ENCODE measurements at places on chromosomes 7 and 10.

- H3K27ac ChIP-seq, result no peak overlapping the region
- DNase-seq, result no peak
- H3K4me3 ChIP-seq, result peak overlapping the region; percentile 3
- no peaks in the 10 kb centered on the region for H3K36me3 ChIP-seq
Measured at GRCh38 chr7:22762866-22763265, 35.9 kb downstream of the IL6 start.

- H3K27me3 ChIP-seq, result no peaks in the 10 kb centered on the region
- no peaks in the 10 kb centered on the region for H3K36me3 ChIP-seq
- no peak overlapping the region for H3K4me3 ChIP-seq
- no peak for DNase-seq
- H3K27ac ChIP-seq, result no peak overlapping the region
Measured at GRCh38 chr10:68106656-68107055, 2.6 kb upstream of the MYPN start.

DNA sequence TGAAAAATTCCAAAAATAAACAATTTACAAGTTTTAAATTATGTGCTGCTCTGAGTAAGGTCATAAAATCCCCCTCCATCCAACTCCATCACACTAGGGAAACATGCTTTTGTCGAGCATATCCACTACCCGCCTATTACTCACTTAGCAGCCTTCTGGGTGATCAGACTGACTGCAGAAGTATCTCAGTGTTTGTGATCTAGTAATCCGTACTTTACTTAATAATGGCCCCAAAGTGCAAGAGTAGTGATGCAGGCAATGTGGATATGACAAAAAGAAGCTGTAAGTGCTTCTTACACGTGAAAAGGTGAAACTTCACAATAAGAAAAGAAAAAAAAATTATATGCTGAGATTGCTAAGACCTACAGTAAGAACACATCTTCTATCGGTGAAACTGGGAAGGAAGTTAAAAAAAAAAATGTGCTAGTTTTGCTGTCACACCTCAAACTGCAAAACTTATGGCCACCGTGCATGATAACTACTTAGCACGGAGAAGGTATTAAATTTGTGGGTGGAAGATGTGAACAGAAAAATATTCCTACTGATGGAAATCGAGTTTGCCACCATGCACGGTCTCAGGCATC is 43.2 kb downstream of the SEMA3C start:
- H3K27me3 ChIP-seq, result no peaks in the 10 kb centered on the region
- H3K36me3 ChIP-seq, result no peaks in the 10 kb centered on the region
- peaks cover 7% of the 10 kb centered on the region for H3K4me1 ChIP-seq

- no peak overlapping the region for H3K27ac ChIP-seq
- H3K4me1 ChIP-seq, result no peaks in the 10 kb centered on the region
- H3K36me3 ChIP-seq, result no peaks in the 10 kb centered on the region
- DNase-seq, result no peak
- no peaks in the 10 kb centered on the region for H3K27me3 ChIP-seq
Measured at GRCh38 chr7:132379292-132379691, 197.0 kb downstream of the PLXNA4 start.

DNA sequence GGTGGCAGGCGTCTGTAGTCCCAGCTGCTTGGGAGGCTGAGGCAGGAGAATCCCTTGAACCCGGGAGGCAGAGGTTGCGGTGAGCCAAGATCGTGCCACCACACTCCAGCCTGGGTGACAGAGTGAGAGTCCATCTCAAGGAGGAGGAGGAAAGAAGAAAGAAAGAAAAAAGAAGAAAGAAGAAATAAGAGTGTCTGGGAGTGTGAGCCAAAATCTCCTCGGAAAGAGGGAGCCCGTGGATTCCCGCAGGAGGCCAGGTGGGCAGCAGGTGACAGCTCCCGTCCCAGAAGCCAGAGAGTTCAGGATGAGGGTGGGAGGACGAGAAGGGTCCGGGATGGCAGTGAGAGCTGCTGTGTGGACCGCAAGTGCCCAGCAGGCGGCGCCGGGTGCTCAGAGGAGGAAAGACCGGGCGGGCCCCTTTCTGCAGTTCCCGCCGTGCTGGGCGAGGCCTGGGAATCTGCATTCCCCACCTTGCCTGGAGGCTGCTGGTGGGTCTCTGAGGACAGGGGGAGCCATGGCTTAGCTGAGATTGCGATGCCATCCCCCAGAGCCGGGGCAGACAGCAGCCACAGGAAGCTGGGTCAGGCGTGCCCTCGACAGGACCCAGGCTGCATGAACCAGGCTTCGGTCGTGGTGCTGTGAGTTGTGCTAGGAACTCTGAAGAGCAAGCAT is 17.1 kb upstream of the AMZ1 start:
- no peaks in the 10 kb centered on the region for H3K4me1 ChIP-seq
- no peak overlapping the region for H3K4me3 ChIP-seq
- H3K27ac ChIP-seq, result no peak overlapping the region
- no peaks in the 10 kb centered on the region for H3K27me3 ChIP-seq
- DNase-seq, result peak; percentile 46

- DNase-seq, result no peak
- H3K4me1 ChIP-seq, result no peaks in the 10 kb centered on the region
- H3K27me3 ChIP-seq, result no peaks in the 10 kb centered on the region
- no peaks in the 10 kb centered on the region for H3K36me3 ChIP-seq
- H3K4me3 ChIP-seq, result no peak overlapping the region
Measured at GRCh38 chr10:98172495-98172894, 38.0 kb downstream of the R3HCC1L start.

DNA sequence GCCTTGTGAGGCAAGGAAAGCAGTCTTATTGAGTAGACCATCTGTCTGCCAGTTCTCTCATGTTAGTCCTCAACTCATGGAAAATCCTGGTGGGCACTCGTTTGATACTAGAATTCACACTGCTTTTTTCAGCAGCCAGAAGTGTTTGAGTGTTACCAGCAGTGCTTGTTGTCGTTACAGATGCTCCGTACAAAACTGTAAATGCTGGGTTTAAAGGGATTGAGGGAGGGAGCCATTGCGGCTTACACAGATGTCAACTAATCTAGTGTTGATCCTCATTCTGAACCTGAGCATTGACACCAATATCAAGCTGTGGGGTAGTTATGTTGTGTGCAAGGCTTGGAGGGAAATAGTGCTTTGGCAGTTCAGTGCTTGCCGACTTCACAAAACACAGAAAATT is 348.6 kb downstream of the AUTS2 start:
- H3K36me3 ChIP-seq, result no peaks in the 10 kb centered on the region
- no peaks in the 10 kb centered on the region for H3K27me3 ChIP-seq
- H3K4me3 ChIP-seq, result no peak overlapping the region
- no peak for DNase-seq
- no peak overlapping the region for H3K27ac ChIP-seq

DNA sequence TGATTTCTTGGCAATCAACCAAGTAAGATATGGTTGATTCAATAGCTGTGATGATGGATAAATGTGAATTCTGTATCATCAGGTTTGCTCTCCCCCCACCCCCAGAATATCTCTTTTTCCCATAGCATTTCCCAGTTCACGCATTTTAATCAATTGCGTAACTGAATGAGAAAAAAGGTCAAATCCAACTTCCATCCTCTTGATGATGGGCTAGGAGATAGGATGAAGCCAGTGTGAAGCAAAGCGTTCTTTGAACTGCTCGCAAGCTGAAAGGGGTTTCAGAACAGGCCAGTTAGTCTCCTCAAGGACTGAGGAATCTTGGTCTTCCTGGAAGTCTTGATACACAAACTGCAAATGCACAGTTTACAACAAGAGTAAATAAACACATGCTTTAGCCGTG is 94.5 kb upstream of the ARMC3 start:
- H3K4me3 ChIP-seq, result no peak overlapping the region
- no peaks in the 10 kb centered on the region for H3K36me3 ChIP-seq

- no peak overlapping the region for H3K4me3 ChIP-seq
- H3K4me1 ChIP-seq, result peaks cover 7% of the 10 kb centered on the region
- no peak for DNase-seq
- no peaks in the 10 kb centered on the region for H3K27me3 ChIP-seq
- H3K36me3 ChIP-seq, result no peaks in the 10 kb centered on the region
- no peak overlapping the region for H3K27ac ChIP-seq
Measured at GRCh38 chr10:33263453-33263852, 71.0 kb downstream of the NRP1 start.

DNA sequence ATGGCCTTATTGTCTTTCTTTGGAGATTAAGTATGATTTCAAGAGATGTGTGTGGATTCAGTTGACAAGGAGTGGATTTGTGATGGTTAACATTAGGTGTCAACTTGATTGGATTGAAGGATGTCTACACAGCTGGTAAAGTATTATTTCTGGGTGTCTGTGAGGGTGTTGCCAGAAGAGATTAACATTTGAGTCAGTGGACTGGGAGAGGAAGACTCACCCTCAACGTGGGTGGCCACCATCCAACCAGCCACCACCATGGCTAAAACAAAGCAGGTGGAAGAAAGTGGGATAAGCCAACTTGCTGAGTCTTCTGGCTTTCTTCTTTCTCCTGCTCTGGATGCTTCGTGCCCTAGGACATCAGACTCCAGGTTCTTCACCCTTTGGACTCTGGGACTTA is 76.1 kb downstream of the GPR37 start:
- H3K27ac ChIP-seq, result no peak overlapping the region
- no peak for DNase-seq
- H3K4me1 ChIP-seq, result no peaks in the 10 kb centered on the region
- no peaks in the 10 kb centered on the region for H3K36me3 ChIP-seq
- H3K4me3 ChIP-seq, result no peak overlapping the region

DNA sequence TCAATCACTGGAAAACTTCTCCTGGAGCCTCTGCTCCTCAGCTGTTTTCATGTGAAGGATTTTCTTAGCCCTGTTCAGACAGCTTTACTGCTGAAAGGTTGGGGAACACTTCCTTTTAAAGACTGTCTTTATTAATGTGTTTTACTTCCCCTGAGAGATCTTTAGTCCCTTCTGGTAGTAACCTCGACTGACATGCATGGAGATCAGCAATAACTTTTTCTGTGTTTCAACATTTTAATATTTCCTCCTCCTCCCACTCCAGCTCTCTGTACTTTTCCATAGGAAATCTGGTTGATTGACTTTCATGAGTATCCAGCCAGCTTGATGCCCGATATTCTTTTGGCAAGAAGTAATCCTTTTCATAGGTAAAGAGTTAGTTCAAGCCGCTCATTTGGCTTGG is 62.7 kb upstream of the STRIP2 start:
- no peak overlapping the region for H3K27ac ChIP-seq
- no peaks in the 10 kb centered on the region for H3K36me3 ChIP-seq
- H3K4me1 ChIP-seq, result peaks cover 19% of the 10 kb centered on the region
- H3K27me3 ChIP-seq, result no peaks in the 10 kb centered on the region
- DNase-seq, result no peak
- no peak overlapping the region for H3K4me3 ChIP-seq

DNA sequence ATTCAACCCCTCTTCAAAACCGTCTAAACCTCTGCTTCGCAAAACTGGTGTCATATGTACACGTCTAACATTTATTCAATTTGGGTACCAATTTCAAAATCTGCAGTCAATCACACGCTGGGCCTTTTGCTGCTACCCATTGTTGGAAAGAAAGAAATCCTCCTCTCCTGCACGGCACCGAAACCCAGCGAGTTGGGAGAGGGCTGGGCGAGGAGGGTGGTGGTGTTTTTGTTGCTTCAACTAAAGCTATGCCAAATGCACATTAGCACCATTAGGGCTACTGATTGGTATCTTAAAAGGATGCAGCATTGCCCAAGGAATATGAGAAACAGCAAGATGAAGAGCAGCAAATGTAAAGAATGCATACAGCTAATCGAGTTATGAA is 7.8 kb downstream of the EBF3 start:
- peaks cover 18% of the 10 kb centered on the region for H3K4me1 ChIP-seq
- peaks cover 52% of the 10 kb centered on the region for H3K27me3 ChIP-seq
- H3K4me3 ChIP-seq, result no peak overlapping the region
- H3K27ac ChIP-seq, result no peak overlapping the region

- H3K36me3 ChIP-seq, result no peaks in the 10 kb centered on the region
- no peaks in the 10 kb centered on the region for H3K4me1 ChIP-seq
- DNase-seq, result no peak
- H3K4me3 ChIP-seq, result no peak overlapping the region
- no peak overlapping the region for H3K27ac ChIP-seq
Measured at GRCh38 chr10:24494236-24494635, 229.5 kb downstream of the ARHGAP21 start.

DNA sequence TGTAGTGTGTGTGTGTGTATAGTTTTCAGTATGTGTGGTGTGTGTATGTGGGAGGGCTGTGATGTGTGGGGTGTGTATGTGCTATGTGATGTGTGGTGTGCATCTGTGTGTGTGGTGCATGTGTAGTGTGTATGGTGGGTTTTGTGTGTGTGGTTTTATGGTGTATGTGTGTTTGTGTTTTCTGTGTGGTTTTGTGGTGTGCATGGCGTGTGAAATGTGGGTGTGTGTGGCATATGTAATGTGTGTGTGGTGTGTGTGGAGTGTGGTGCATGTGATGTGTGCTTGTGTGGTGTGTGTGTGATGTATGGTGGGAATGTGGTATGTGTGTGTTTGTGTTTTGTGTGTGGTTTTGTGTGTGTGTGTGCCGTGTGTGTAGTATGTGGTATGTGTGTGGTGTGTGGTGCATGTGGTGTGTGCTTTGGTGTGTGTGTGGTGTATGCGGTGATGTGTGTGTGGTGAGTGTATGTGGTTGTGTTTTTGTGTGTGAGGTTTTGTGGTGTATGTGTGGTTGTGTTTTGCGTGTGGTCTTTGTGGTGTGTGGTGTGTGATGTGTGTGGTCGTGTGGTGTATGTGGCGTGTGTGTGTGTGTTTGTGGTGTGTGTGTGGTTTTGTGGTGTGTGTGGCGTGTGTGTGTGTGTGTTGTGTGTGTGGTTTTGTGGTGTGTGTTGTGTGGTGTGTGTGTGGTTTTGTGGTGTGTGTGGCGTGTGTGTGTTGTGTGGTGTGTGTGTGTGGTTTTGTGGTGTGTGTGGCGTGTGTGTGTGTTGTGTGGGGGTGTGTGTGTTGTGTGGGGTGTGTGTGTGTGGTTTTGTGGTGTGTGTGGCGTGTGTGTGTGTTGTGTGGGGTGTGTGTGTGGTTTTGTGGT is 18.0 kb upstream of the PPP2R2D start:
- H3K4me3 ChIP-seq, result peak overlapping the region; percentile 70
- H3K36me3 ChIP-seq, result peaks cover 2% of the 10 kb centered on the region
- peaks cover 2% of the 10 kb centered on the region for H3K4me1 ChIP-seq

DNA sequence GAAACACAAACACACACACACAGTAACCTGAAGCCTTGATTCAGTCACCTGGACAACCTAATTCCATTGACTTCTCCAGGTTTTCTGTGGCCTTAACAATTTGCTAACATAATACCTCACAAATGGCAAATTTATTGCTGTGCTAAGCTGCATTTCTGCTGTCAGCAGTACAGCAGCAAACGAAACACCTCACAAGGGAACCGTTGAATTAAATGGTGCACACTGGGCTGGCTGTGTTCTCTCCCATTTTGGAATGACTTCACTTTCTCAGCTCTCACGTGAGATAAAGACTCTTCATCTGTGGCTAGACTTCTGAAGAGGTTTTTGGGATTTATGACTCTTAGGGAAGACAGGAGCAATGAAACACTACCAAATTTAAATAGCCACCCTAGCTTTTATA is 152.5 kb downstream of the GPR158 start:
- no peak for DNase-seq
- H3K36me3 ChIP-seq, result no peaks in the 10 kb centered on the region
- H3K4me3 ChIP-seq, result no peak overlapping the region

All from neuronal stem cell (in vitro differentiated cells).